ENCODE measurements at places on chromosomes 2 and 18.

- no peak for DNase-seq
Measured at GRCh38 chr2:10501451-10501961, 53.4 kb upstream of the ODC1 start.

GRCh38 chr2:85188852-85189251 is 55.7 kb downstream of the TCF7L1 start:
- no peak for DNase-seq

- no peak for DNase-seq
Measured at GRCh38 chr2:77939801-77940200, 417.6 kb upstream of the LRRTM4 start.

- no peak for DNase-seq
Measured at GRCh38 chr2:138274421-138275291, 226.9 kb upstream of the SPOPL start.

DNA sequence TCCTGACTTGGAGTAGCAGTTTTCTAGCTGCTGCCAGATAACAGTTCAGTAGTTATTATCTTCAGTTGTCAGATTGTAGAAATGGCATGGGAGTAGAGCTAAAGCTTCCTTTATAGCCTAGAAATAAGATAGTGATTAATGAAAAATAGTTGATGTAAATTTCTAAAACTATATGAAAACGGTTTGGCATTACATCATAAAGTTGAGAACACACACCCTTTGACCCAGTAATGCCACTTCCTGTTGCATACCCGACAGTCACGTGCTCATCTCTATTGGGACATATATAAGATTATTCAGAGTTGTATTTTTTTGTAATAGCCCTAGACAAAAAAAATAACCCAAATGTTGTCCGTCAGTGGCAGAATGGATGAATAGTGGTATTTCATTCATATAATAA is 39.4 kb upstream of the ASB1 start:
- DNase-seq, result peak; percentile 78

DNA sequence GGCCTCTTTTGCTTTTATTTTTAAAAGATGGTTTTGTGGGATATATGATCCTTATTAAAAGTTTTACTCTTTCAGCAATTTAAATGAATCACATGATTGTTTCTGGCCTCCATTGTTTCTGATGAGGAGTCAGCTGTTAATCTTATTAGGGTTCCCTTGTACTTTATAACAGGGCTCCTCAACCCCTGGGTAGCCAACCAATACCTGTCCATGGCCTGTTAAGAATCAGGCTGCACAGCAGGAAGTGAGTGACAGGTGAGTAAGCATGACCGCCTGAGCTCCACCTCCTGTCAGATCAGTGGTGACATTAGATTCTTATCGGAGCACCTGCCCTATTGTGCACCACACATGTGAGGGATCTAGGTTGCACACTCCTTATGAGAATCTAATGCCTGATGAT is 45.1 kb upstream of the FAM98A start:
- no peak for DNase-seq

DNA sequence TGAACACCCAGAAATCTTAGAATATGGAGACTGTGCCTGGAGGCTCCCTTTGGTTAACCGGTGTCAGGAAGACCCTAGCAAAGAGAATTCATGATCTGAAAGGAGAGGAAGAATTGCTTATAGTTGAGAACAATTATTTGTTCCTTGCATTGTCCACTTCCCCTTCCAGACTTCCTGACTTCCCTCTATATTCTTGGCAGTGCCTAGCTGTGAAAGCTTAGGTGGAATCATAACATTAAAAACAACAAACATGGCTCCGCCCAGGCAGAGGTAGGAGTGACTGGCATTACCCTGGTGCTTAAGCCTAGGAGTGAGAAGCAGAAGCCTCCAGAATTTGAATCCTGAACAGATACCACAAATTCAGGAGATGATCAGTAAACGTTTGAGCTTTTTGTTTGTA is 1.9 kb downstream of the TTL start:
- no peak for DNase-seq

GRCh38 chr18:3873698-3874097 is 423.7 kb downstream of the TGIF1 start:
- DNase-seq, result no peak

- no peak for DNase-seq
Measured at GRCh38 chr18:39872651-39873050, 2082.4 kb upstream of the PIK3C3 start.

- no peak for DNase-seq
Measured at GRCh38 chr2:143229952-143230351, 100.7 kb downstream of the ARHGAP15 start.

DNA sequence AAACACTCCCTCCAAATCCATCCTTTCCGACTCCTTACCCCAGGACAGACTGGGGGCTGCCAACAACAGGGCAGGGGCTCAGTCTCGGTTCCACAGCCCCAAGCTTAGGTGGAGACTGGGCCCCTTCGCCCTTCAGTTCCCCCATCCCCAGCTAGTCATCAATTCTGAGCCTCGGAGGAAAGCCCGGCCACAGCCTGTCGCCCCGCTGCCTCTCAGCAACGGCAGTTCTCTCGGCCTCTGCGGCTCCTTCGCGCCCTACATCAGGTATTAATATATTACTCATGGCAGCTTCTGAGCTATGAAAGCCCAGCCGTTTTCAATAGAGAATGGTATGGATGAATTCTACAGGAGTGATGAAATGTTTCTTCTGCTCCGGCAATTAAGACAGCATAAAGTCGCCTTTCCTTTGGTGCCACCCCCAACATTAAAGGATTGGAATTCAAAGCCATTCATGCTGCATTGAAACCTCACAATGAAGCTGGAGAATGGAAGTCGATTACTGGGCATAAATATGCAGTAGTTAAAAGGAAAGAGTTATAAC is 2.8 kb downstream of the HDAC4 start:
- no peak for DNase-seq

GRCh38 chr2:172095905-172096625 is 6.6 kb downstream of the DLX2 start:
- no peak for DNase-seq

DNA sequence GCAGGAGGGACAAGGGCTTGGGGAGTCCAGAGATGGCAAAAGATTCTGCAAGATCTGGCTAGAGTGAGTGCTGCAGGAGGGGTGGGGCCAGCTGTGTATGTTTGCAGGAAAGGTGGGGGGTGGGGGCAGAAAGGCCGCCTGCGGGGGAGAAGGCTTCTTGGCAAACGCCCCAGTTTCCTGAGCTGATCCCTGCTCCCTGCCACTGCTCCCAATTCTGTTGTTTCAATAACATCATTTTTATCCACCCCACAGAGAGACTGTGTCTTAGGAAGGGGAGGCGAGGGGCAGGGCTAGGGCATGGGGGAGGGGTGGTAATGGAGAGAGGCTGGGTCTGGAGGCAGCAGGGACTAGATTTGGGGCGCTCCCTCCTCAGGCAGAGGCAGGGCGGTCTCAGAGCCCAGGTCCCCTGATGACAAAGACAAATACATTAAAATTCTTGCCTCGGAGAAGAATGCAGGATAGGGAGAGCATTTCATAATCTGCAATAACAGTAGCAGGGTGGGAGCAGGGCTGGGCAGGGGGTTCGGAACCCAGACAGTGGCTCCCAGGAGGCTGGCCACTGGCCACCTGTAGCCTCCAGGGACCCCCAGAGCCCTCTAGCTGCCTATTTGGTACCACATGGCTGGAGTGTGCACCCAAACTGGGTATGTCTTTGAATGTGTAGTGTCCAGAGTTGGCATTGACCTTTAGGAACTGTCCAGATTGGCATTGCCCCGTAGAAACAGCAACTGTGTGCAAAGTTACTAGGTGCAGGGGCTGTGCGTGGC is 2.1 kb upstream of the WNT6 start:
- peak; percentile 70 for DNase-seq

DNA sequence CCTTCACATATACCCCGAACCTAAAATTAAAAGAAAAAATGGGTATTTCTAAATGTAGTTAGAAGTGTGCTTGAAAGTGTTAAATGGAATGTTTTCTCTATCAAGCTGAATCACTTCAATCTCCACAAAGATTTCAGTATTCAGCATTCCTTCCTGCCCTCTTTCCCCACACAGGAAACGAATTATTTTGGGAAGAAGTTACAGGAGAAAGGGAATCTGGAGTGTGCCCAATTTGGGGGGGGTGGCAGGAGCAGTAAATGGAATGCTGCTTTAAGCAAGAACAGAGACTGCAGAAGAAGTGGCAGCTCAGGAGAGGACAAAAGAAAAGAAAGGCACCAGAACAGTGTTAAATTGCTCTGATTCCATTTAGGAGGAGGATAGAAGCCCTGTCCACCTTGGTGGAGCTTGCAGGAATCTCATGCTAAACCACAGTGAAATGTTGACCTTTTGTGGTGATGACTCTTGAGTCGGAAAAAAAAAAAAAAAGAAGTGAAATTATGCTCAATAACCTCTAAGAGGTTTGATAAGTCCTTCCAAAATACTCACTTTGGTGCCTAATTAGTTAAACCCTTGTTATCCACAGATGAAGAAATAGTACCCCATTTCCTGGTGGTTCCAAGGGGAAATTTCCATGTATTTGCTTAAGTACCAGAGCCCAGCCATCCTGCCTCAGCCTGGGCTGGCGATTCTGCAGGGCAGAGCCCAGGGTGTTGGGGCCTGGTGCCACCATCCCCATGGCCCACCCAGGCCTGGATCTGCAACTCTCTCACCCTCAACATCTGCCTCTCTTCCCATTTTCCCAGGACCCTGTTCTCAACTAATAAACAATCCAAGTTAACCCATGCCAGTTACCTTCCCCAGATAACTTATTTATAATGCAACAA is 56.5 kb downstream of the MYO5B start:
- peak; percentile 57 for DNase-seq

DNA sequence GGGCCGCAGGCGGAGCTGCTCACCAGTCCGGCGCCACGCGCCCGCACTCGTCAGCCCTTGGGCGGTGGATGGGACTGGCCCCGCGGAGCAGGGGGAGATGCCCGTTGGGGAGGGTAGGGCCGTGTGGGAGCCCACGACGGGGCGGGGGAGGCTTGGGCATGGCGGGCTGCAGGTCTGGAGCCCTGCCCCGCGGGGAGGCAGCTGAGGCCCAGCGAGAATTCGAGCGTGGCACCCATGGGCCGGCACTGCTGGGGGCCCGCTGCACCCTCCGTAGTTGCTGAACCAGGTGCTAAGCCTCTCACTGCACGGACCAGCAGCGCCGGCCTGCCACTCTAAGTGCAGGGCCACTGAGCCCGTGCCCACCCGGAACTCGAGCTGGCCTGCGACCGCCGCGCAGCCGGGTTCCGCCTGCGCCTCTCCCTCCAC is 182.4 kb upstream of the ERBB4 start:
- no peak for DNase-seq

DNA sequence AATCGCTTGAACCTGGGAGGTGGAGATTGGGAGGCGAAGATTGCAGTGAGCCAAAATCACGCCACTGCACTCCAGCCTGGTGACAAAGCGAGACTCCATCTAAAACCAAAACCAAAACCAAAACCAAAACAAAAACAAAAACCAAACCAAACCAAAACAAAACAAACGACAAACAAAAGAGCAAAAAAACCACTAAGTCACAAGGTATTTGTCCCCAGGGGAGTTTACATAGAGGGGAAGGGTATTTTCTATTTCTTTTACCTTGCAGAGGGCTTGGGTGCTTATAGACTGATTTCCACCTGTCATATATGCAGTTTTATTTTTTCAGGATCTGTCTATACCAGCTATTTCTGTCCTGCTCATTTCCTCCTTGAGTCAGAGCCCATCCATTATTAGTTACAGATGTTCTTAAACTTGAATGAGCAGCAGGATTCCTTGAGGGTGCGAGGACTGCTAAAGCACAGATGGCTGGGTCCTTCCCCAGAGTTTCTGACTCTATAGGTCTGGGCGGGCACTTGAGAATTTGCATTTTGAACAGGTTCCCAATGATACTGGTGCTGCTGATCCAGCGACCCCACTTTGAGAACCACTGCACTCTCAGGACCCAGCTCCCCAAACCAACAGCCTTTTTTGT is 102.2 kb upstream of the UXS1 start:
- DNase-seq, result no peak

DNA sequence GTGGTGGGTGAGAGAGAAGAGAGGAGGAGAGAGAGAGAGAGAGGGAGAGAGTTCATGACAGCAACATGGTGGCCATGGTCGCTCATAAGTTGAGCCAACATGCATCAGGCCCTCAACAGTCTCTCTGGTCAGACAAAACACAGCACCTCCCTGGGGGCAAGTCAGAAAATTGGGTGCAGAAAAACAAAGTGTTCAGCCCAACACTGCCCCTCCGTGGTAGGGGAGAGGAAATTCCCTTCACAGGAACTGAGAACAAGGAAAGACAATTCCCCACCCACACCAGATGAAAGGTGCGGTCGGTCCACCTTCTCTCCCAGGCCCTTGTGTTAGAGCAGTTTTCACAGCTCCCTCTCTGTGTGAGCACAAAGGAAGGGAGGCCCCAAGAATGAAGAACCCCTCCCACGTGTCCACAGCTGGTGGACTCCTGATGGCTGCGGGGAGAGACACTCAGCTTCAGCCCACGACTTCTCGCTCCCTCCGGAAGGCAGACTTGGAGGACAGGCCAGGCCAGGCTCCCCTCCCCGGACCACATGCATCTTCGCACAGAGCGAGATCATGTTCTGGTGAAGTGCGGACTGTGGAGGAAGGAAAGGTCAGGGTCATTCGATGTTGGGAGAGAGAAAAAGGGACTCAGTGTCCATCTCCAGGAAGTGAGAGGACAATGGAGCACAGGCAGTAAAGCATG is 181.7 kb downstream of the ANAPC1 start:
- DNase-seq, result peak; percentile 56

GRCh38 chr2:60306267-60306861 is 247.1 kb downstream of the BCL11A start:
- DNase-seq, result no peak

DNA sequence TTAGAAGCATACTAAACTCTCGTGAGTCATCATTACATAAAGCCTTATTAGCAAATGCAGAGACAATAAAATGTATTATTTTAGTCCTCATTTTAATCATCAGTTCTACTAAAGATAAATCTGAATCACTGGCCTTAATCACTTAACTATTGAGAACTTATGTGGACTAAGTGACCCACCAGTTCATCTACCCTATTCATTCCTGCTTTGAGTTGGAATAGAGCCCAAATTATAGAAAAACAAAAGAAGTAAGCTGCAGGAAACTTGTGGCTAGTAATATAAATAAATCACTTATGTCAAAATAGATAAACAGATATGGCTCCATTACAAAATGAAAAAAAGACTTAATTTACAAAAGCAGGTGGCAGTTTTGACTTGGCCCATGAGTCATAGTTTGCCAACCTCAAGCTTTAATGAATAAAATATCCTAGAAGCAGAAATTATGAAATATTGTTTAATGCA is 851.8 kb upstream of the CRIM1 start:
- DNase-seq, result no peak

GRCh38 chr2:196987649-196988364 is 61.3 kb upstream of the PGAP1 start:
- peak; percentile 20 for DNase-seq

Measured in cardiac muscle cell (in vitro differentiated cells and primary cell).